H9 (cell line): ENCODE measurements at places on chromosomes 5 and 9. TPM values are rescaled to one million over a fixed set of nuclear protein-coding genes. Genes with fewer than 3 reads are reported as not detected.

The ZNF883 gene
- total RNA-seq = 10.7 and 13.2 TPM in 2 replicates

The ARSB gene
- total RNA-seq = 11.4 and 12.0 TPM in 2 replicates

The HMMR gene
- total RNA-seq = 36.2 and 37.9 TPM in 2 replicates

The EDIL3 gene
- 61.0 and 61.9 TPM in 2 replicates for total RNA-seq

The C5orf63 gene
- 0.55 and 1.2 TPM in 2 replicates for total RNA-seq

The TEX48 gene
- not detected in 2 replicates for total RNA-seq

The OR1Q1 gene
- not detected in 2 replicates for total RNA-seq

The DAPK1 gene
- 78.3 and 79.4 TPM in 2 replicates for total RNA-seq

The PCDHA9 gene
- total RNA-seq = 0.46 and 0.55 TPM in 2 replicates

The ROR2 gene
- total RNA-seq = 2.7 TPM in 2 replicates

The ACSL6 gene
- 1.3 and 1.6 TPM in 2 replicates for total RNA-seq

The ISOC1 gene
- total RNA-seq = 21.6 and 23.0 TPM in 2 replicates

The PGM5 gene
- not detected in 2 replicates for total RNA-seq

The HAVCR2 gene
- total RNA-seq = not detected in 2 replicates

The PRXL2C gene
- 4.7 and 5.9 TPM in 2 replicates for total RNA-seq

The SCGB3A2 gene
- total RNA-seq = 62.5 and 66.0 TPM in 2 replicates

The TCF7 gene
- total RNA-seq = 17.2 and 18.2 TPM in 2 replicates
